Right ventricle myocardium inferior (tissue), 1 donor: ENCODE measurements at places on chromosomes 3 and 15. TPM values are rescaled to one million over a fixed set of nuclear protein-coding genes. Genes with fewer than 3 reads are reported as not detected.

Gene ZBED2
- not detected for total RNA-seq

Gene CFAP91
- total RNA-seq = 0.70 TPM

Gene EXD1
- not detected for total RNA-seq

Gene NANOGP8
- not detected for total RNA-seq

Gene TRIM42
- total RNA-seq = not detected

Gene GPR27
- total RNA-seq = 3.7 TPM

Gene BOC
- total RNA-seq = 7.1 TPM

Gene DNAJA4
- total RNA-seq = 125 TPM

Gene FOXB1
- total RNA-seq = not detected

Gene TTLL13
- not detected for total RNA-seq

Gene TRAT1
- not detected for total RNA-seq

Gene METTL6
- total RNA-seq = 6.8 TPM

Gene ERC2
- total RNA-seq = 0.76 TPM

Gene MST1
- 4.6 TPM for total RNA-seq

Gene LYZL4
- not detected for total RNA-seq

Gene ZNF620
- 1.6 TPM for total RNA-seq

Gene PRSS50
- total RNA-seq = 0.11 TPM

Gene ZPLD1
- not detected for total RNA-seq

Gene ECE2
- not detected for total RNA-seq

Gene COL6A5
- not detected for total RNA-seq

Gene B3GALNT1
- 51.8 TPM for total RNA-seq

Gene DAPK2
- total RNA-seq = 47.9 TPM

Gene CACNA2D2
- total RNA-seq = 1.2 TPM

Gene SMCO1
- 78.6 TPM for total RNA-seq

Gene SERPINI2
- not detected for total RNA-seq

Gene GSK3B
- 40.0 TPM for total RNA-seq

Gene IGF1R
- total RNA-seq = 26.3 TPM

Gene CTDSPL2
- 16.0 TPM for total RNA-seq

Gene KIF7
- total RNA-seq = 2.2 TPM

Gene NEK10
- total RNA-seq = 9.8 TPM

Gene PCOLCE2
- total RNA-seq = 64.1 TPM

Gene DOCK3
- 3.9 TPM for total RNA-seq

Gene GOLGA8T
- total RNA-seq = 0.65 TPM

Gene RFT1
- total RNA-seq = 11.0 TPM
